ENCODE measurements at places on chromosomes 1 and 21.

DNA sequence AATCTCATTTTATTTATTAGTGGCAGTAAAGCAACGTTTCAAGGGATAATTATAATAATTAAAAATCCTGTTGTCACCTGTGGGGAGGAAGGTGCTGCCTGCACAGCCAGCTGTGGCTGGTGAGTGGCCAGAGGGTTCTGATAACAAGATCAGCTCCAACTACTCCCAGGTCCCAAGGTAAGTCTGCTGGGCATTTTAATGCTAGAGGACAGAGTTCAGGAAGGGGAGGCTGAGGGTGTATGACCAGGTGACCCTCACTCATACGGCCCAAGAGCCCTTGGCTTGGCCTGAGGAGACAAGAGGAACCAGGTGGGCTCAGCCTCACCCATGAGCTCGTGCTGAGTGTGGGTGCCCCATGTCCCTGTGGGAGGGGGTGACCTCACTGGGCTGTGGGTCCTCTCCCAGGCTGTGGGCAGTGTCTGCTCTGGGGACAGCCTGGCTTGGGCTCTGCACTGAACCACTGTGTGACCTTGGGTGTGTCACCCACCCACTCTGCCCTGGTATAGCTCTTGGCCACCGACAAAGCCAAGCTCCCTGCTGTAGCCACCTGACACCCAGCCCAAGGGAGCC is 223.8 kb downstream of the PTPRU start:
- DNase-seq: no peak

DNA sequence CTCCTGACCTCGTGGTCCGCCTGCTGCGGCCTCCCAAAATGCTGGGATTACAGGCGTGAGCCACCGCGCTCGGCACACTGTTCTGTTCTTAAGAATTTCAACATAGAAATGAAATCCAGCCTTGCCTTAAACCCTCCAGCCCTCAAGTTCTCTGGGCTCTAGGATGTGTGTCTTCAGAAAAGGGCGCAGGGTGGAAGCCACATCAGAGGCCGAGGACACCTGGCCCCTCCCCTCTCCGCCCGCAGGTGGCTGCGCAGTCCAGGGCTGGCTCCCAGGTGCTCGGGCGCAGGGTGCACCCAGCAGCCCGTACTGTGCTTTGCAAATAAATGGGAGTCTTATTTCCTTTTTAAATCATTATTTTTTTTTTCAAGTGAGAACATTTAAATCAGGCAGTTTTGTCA is 2.0 kb upstream of the C1orf174 start:
- DNase-seq: no peak

- DNase-seq: no peak
Observed at GRCh38 chr21:16308269-16308668, 578.5 kb downstream of the USP25 start.

- no peak for DNase-seq
Observed at GRCh38 chr1:20511518-20512428, 3.8 kb upstream of the MUL1 start.

DNA sequence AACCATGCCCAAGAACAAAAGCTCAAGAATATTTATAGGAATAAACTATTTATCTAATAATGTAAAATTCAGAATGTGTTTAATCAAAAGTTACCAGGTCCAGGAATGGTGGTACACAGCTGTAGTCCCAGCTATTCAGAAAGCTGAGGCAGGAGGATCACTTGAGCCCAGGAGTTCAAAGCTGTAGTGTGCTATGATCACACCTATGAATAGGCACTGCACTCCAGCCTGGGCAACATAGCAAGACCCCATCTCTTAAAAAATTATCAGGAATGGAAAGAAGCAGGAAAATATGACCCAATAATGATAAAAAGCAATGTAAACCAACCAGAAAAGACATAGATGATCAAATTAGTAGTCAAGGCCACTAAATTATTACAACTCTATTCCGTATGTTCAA is 62.2 kb upstream of the DR1 start:
- DNase-seq: no peak

- DNase-seq: no peak
Observed at GRCh38 chr21:35943752-35944151, 116.6 kb downstream of the SETD4 start.

- DNase-seq: no peak
Observed at GRCh38 chr1:39954324-39954869, 548 bp upstream of the MFSD2A start.

DNA sequence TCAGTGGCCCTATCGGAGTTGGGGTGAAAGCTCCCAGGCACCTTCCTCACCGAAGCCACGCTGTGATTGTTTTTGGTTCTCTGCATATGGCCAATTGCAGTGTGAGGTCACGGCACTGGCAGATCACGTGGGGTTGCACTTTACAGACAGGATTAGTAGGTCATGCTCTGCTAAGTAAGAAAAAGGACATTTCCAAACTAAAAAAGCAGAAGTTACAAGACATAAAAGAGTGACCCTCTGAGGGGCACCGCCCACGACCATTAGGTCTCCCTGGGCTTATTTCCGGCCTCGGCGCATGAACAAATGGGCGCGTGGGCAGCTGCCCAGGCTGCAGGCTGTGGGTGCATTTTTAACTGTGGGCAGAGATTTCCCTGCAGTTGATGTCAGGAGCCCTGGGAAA is 2.0 kb downstream of the CAPN9 start:
- DNase-seq: no peak

DNA sequence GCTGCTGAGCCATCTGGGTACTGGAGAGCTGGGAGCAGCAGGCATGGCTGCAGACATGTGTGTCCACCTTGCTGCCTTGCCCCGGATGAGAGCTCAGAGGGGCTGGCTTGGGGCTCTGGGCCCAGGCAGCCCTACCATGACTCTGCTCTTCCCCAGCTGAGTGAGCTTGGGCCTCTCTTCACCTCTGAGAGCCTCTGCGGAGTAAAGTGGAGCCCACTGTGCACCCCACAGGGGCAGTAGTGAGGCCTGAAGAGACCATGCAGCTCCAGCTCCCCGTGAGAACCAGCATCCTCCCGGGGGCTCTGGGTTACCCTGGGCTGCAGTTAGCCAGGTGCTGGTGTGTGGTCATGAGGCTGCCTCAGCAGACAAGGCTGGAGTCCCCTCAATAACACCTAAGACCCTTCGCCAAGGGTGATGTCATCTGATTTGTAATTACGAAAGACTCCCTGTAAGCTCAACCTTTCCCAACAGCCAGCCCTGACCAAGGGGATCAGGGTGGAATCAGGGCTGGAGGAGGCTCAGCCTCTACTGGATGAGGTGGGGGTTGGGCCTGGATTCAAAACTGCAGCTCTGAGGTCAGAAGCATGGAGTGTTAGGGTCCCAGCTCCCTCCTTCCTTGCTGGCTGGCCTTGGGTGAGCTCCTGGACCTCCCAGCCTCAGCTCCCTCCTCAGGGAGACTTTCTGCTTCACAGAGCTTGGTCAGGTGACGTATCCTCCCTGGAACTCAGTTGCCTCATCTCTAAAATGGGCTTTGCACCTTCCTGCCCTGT is 308.0 kb downstream of the MATN1 start:
- no peak for DNase-seq

GRCh38 chr1:227459977-227460376 is 103.4 kb upstream of the ZNF678 start:
- no peak for DNase-seq

- DNase-seq: no peak
Observed at GRCh38 chr1:199177241-199177640, 538.4 kb downstream of the PTPRC start.

- no peak for DNase-seq
Observed at GRCh38 chr1:155466996-155467395, 95.6 kb downstream of the ASH1L start.

GRCh38 chr1:81484284-81484683 is 316.4 kb upstream of the ADGRL2 start:
- no peak for DNase-seq
